ENCODE measurements at places on chromosomes 4 and X.

GRCh38 chr4:29307256-29307655 is 1412.9 kb upstream of the PCDH7 start:
- no peak for DNase-seq

DNA sequence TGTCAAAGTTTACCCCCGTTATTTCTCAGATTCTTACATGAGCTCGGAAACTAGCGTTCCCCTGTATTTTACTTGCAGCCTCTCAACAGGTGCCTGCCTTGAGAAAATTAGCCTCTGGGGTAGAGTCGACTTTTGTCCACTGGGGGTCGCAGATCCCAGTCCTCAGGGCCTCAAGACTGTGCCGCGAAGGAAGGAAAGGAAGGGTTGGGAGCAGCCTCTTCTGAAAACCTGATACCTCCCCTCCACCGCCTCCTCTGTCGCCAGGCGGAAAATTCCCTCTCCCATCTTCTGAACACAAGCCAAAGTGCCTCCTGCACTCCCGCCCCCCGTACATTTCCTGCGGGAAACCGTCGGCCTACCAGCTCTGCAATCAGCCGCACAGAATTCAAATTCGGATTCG is 44.4 kb upstream of the TMSB15B start:
- DNase-seq, result peak; percentile 33

GRCh38 chr4:169902658-169903345 is 123.4 kb downstream of the MFAP3L start:
- no peak for DNase-seq

DNA sequence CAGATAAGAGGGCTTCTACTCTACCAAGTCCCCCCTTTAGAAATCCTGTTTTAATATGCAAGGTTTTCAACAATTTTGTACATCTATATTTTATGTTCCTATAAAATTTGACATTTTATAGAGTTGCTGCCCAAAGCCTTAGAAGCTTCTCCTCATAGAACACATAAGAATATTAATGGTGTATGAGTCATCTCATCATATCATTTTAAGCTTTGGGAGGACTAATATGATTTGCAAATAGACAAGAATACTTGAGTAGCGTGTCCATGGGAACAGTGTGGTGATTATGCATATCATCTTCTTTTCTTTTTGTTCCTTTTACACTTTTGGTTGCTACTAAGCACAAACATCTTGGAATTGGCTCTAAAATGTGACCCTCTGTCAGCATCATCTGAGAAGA is 56.7 kb upstream of the HUWE1 start:
- DNase-seq, result no peak

DNA sequence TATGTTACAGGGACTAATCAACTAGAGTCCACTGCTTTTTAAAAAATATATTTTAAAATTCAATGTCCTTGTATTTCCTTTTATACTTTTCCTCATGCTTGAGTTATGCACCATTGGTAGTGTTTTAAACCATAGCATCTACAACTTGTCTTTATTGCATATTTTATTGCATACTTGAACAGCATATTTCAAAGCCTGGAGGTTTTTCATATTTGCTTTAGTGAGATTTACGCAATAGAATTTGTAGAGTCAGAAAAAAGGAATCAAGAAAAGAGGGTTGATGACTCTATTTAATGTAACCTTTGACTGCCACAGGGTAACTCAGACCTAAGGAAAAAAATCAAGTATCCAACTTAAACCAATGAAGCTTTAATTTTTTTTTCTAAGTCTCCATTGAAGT is 1165.7 kb upstream of the IGFBP7 start:
- no peak for DNase-seq

- DNase-seq, result no peak
These were observed 48.8 kb upstream of the MTMR1 start for GRCh38 chrX:150644422-150644821.

DNA sequence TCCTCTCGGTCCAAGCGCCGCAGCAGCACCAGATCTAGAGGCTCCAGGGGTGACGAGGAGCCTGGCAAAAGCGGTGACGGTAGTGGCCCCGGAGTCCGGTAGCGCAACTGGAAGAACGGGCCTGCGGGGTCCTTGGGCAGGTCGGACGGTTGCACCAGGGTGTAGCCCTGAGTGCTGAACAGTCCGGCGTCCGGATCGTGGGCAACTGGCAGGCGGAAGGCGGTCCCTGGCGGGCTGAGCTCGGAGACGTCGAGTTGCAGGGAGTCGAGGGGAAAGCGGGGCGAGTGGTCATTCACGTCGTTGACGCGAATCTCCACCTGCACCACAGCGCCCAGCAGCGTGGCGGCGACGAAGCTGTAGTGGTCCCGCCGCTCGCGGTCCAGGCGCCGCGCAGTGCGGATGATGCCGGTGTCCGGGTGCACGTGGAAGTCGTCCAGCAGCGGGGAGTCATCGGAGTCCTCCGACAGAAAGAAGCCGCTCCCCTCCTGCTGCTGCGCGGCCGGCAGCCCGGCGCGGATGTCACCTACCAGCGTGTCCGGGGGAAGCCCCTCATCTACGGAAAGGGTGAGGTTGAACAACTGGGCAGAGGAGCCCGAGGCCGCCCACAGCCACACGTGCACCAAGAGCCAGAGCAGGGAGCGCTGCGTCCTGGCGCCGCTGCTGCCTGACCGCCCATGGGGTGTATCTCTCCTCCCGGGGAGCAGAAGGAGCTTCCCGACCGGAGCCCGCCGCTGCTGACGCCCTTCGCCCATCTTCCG is 837 bp downstream of the DCHS2 start:
- no peak for DNase-seq

- DNase-seq, result no peak
These were observed 194.9 kb upstream of the RPS6KA3 start for GRCh38 chrX:20461576-20461975.

GRCh38 chrX:1483843-1484637 is 31.3 kb upstream of the ASMTL start:
- DNase-seq, result no peak

DNA sequence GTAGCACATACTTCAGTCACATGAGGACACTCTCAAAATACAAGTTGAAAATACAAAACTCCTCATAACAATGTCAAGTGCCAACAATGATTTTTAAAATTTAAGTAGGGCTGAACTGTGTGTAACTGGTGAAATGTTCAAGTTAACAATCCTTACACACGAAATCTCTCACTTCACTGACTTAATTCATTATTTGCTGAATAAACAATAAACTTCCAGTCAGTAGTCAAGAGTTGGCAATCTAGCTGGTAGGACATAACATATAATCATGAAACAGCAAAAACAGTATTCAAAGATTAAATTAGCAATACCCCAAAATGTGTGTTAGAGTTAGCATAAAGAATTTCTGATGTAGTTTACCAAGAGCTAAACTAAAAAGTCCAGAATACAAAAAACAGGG is 1.9 kb upstream of the RAB33B start:
- no peak for DNase-seq

DNA sequence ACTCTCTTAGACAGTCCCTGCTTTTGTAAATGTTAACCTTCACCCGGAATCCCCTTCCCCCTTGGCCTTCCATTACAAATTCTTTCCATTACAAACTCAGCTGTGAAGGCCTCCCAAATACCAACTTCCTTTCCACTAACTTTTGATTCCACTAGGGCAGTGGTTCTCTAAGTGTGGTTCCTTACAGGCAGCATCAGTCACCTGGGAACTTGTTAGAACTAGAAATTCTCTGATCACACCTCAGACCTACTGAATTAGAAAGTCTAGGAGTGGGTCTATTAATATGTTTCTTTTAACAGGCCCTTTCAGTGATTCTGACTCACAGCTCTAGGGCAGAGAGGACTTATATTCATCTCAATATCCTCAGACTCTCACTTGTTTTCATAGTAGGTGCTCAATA is 19.0 kb upstream of the MRPL1 start:
- DNase-seq, result no peak

GRCh38 chr4:48623182-48623780 is 133.2 kb downstream of the ZAR1 start:
- no peak for DNase-seq

- no peak for DNase-seq
These were observed 6.6 kb downstream of the USP26 start for GRCh38 chrX:133090236-133090809.

All from activated T-cell treated with anti-CD3 and anti-CD28 coated beads for 4 hours (primary cell).